Suppressor macrophage treated with lipopolysaccharide for 4 hours (primary cell): ENCODE measurements at places on chromosomes 4 and X.
A peak's percentile ranks its signal among the peaks of the same experiment; 100 is the strongest.

- no peak for DNase-seq
Observed at GRCh38 chr4:155085843-155086530, 122.4 kb upstream of the NPY2R start.

GRCh38 chrX:10525381-10526120, 94.8 kb downstream of the MID1 start:
- no peak for DNase-seq

GRCh38 chr4:56468097-56468422, 643 bp downstream of the SRP72 start:
- no peak for DNase-seq

DNA sequence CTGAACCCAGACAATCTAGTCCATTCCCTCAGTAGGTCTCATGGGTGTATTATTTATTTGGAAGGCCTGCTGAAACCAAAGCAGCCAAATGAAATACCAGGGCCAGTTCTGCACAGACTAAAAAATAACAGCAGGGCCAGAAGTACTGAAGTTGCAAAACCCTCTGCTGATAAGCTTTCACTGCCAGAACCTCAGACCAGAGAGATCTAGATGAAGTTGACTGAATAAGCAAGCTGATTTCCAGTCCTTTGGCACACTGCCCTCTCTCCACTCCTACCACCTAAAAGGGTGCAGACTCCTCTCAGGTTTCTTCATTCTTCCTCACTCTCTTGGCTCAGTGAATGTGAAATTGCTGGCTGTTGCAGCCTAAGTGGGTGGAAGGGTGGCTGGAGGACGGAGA, 276.7 kb upstream of the KLF3 start:
- no peak for DNase-seq

GRCh38 chr4:74840936-74841509, 46.7 kb upstream of the BTC start:
- no peak for DNase-seq

GRCh38 chr4:113996599-113997177, 17.2 kb upstream of the ARSJ start:
- no peak for DNase-seq

- DNase-seq = peak; percentile 42
Observed at GRCh38 chrX:107673933-107674479, 45.7 kb downstream of the PRPS1 start.

- DNase-seq = no peak
Observed at GRCh38 chrX:96170626-96171025, 514.0 kb upstream of the DIAPH2 start.

GRCh38 chrX:134377537-134377936, 82.4 kb upstream of the HPRT1 start:
- peak; percentile 45 for DNase-seq

- DNase-seq = no peak
Observed at GRCh38 chrX:37765507-37765906, 14.4 kb upstream of the CYBB start.

DNA sequence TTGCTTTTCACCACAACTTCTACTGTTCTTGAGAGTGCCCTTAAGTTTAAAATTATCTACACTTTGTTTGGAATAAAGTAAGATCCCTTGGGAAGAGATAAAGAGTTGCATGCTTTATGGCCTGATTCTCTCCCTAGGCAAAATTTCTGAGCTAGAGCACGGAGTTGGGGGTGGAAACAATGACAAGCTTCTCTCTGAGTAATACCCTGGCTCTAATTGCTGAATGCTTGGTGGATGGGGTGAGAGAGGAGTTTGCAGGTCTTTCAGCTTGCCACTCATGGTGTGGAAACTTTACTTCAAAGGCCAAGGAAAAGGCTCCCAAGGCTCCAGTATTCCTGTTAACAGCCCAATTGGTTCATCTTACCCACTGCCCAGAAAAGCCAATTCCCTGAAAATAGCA, 26.1 kb upstream of the PRDM8 start:
- no peak for DNase-seq

DNA sequence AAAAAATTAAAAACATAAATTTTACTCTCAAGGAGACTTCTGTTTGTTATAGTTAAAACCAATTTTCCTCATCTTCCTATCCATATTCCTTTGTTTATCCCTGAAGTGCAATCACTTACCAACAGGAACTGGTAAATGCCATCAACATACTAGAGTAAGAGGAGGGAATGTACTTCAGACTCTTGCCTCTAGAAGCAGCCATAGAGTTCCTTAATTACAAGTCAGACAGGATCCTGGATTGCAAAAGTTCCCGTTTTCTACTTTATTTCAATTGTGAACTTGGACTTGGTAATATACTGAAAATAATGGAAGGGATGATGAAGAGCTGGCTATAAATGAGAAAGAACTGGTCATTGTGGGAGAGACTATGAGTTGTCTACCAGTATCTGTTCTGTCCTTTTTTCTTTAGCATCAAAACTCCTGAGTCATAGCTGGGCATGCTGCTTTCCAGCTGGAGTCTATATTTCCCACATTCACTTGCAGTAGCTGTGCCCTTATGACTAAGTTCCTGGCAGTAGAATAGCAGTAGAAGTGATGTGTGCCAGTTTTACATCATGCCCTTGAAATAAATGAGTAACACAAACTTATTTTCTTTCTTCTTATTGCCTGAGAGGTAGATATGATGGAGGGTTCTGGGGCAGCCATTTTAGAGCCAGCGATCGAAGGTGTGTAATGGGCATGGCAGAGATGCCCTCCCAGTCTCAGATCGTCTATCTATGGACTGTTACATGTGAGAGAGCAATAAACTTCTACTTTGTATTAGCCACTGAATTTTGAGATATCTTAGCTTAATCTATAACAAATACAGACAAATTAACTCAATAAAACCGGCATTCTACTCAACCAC, 26.8 kb upstream of the SPARCL1 start:
- DNase-seq = peak; percentile 73

DNA sequence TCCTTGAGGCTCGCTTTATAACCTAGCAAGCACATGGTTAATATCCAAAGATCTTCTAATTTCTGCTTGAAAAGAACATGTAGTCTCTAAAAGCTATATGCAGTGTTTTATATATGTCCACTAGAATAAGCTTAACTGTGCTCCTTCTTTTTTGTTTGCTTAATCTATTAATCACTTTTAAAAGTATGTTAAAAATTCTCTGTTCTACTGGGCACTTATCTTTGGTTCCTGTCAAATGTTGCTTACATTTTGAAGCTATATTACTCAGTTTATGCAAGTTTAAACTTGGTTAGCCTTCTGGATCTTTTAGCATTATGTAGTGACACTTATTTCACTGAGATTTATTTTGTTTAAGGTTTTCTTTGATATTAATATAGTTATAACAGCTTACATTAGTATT, 32.5 kb downstream of the MAOA start:
- DNase-seq = no peak

GRCh38 chrX:139049465-139049864, 337.9 kb upstream of the FGF13 start:
- no peak for DNase-seq

- no peak for DNase-seq
Observed at GRCh38 chr4:153877898-153878297, 89.0 kb upstream of the SFRP2 start.

DNA sequence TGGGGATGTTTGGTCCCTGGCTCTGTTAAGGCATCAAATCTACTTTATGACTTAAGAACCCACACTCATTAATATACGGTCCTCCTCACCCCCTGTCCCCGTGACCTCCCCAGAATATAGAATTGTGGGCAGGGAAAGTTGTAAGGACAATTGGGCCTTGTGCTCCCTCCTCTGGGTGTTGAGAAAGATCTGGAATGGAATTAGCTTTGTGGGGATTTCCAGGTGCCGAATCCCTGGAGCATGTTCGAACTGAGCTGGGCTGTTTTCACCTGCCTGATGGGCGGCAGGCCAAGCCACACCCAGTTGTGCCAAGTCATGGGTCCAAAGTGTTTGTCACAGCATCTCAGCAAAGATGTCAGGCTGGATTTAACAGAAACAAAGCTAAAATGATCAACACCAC, 349.3 kb upstream of the KLF3 start:
- DNase-seq = no peak

GRCh38 chr4:118905566-118905965, 16.9 kb downstream of the SYNPO2 start:
- peak; percentile 32 for DNase-seq

- no peak for DNase-seq
Observed at GRCh38 chrX:16786791-16787735, 797 bp downstream of the TXLNG start.

DNA sequence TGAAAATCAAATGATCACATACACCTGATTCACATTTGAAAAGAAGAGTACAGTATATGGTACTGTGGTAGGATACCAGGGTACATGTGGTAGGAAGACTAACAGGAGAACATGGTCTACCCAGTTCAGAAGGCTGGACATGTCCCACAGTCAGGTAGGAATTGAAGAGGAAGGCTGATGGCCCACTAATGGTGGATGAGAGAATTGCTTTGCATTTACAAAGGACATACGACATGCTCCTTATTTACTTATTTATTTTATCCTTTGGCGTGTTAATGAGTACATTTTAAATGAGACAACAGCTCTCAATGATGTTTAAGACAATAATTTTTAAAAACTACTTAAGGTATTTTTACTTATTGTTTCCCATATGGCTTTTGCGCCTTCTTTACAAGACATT, 106.7 kb upstream of the BMP2K start:
- DNase-seq = no peak

- no peak for DNase-seq
Observed at GRCh38 chrX:68503836-68504636, 5.2 kb downstream of the YIPF6 start.

DNA sequence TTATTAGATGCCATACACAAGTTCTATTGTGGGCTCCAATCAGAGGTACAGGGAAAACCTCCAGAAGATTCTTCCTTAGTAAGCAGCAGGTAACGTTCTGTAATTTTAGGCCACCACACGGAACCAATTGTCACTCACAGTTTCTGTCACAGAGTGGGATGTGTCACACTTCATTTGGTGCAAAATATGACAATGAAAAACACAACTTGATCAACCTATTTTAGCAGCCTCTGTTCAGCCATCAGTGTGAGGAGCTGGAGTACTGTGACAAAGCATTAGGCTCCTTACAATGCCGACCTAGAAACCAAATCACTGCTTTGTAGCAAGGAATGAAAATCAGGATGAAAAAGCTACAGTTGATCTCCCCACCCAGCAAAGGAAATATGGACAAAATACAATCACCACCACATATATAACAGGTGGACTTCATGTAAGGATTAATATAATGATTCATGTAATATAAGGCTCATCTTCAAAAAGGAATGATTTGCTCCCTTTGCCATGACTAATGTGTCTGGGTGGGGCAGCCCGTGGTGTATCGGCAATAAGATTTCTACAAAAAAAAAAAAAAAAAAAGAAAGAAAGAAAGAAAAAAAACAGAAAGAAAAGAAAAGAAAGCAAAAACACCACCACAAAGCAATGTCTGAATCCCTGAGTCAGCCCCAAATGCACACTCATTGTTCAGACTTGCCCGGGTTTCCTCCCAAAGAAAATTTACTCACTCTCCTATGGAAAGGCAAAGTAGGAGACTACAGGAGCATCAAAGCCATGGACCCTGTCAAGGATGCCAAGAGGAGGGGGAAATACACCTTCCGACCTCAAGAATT, 36.0 kb downstream of the SLC9A7 start:
- no peak for DNase-seq

DNA sequence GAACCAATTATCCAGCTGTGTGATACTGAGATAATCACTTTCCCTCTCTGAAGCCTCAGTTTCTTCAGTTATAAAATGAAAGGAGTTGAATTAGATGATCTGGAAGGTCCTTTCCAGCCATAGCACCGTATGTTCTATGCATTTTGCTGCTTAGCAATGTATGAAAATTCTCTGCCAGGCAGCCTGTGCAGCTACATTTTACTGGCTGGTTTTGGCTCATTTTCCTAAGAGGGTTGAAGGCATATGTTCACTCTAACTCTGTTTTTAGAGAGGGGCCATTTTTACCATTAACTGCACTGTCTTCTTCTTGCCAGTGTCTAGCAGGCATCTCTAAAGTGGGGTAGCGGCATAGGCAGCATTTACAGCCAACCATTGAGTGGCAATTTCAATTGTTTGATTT, 26.1 kb downstream of the TRPC5 start:
- DNase-seq = no peak
